Activated CD4-positive, CD25-positive, alpha-beta regulatory T cell treated with anti-CD3 and anti-CD28 coated beads, Interleukin-2, amount 50 U/mL, for 72 hours (primary cell): ENCODE measurements at places on chromosomes 12 and 14.

DNA sequence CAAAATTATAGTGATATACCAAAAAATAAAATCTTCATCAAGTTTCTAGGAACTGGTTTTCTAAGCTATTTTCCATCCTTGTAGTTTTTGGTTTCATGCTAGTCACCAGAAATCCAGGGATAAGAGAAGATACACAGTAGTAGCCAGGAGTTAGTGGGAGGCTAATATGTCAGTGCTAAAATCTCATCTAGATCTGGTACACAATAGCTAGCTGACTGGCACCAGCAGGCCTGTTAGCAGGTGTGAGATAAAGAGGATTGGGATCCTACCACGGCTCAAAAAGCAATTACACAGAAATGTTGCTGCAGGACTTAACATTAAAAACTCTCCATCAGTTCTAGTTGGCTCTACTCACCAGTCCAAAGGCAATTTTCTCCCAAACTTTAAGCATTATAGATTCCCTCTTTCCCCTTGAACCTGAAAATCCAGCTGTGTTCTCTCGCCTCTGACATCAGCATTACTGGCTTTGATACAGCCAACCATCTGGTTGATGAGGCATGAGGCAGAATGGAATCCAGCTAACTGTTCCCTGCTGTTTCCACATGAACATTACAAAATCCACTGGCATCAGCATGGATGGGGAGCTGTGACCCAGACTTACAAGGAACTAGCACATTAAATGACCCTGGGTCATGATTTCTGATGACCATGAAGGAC, 41.8 kb upstream of the CCDC196 start:
- no peak for DNase-seq

- no peak for DNase-seq
Measured at GRCh38 chr12:112979041-112979680, 842 bp downstream of the OAS2 start.

DNA sequence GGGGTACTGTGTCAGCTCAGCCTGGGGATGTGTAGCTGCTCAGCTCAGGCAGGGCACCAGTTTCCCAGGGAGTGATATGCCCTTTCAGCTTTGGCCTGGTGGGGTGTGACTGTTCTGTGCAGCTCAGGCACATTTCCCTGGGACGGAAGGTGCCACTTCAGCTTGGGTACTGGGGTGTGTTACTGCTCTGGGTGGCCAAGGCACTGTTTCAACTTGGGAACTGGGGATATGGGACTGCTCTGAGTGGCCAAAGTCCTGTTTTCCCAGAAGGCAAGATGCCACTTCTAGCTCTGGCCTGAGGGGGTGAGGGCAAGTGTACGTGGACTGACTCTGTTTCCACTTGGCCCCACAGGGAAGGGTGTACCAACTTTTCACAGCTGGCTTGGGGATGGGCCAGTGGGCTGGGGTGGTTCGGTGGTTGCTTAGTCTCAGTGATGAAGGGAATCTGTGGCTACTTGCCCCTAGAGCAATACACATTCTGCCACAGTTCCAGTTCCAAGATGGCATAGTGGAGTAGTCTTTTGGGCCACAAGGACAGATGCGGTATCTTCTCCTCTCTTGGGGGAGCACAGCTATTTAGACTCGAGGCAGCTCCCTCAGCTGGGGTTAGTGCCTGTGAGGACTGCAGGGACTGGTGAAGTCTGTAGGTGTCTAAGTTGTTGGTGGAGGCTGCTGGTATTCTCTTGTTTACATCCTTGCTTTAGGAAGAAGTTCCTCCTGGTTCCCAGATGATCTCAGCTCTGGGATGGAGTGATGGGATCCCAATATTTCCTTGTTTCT, 26.4 kb downstream of the TBC1D15 start:
- DNase-seq, result no peak

DNA sequence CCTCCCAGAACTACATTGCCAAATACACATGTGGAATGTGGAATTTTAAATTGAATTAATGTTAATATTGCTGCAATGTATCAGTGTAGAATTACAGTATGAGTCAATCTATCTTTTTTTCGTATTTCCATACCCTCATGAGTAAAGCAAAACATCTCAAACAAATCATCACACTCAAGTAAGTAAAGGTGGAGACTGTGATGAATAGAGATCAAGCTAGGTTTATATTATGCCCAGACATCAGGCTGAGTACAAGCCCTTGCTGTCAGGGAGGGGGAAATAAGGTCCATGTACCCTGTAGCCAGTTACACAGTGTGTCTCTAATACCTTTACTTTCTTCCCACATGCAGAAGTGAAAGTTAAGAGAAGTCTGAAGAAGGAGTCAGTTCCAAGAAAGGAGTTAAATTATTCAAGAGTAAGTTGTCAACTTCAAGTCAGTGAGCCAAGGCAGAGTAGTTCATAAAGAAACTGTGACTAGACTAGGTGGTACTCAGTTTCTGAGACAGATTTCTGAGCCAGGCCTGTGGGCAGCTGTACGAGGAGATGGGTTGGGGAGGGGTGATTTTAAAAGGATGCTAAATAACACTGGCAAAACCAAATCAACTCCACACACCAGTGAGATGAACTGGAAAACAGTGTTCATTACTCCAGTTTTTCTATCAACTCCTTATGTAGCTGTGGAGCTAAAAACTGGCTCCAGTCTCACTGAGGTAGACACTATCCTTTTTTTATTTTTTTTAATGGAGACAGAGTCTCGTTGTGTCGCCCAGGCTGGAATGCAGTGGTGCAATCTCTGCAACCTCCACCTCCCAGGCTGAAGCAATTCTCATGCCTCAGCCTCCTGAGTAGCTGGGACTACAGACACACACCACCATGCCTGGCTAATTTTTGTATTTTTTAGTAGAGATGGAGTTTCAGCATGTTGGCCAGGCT, 23.8 kb upstream of the STK38L start:
- no peak for DNase-seq

- no peak for DNase-seq
Measured at GRCh38 chr12:1836854-1837421, 16.6 kb downstream of the LRTM2 start.

- no peak for DNase-seq
Measured at GRCh38 chr12:57047981-57048380, 1.9 kb downstream of the MYO1A start.

- DNase-seq, result no peak
Measured at GRCh38 chr14:73741386-73741875, 27.2 kb upstream of the PNMA1 start.

DNA sequence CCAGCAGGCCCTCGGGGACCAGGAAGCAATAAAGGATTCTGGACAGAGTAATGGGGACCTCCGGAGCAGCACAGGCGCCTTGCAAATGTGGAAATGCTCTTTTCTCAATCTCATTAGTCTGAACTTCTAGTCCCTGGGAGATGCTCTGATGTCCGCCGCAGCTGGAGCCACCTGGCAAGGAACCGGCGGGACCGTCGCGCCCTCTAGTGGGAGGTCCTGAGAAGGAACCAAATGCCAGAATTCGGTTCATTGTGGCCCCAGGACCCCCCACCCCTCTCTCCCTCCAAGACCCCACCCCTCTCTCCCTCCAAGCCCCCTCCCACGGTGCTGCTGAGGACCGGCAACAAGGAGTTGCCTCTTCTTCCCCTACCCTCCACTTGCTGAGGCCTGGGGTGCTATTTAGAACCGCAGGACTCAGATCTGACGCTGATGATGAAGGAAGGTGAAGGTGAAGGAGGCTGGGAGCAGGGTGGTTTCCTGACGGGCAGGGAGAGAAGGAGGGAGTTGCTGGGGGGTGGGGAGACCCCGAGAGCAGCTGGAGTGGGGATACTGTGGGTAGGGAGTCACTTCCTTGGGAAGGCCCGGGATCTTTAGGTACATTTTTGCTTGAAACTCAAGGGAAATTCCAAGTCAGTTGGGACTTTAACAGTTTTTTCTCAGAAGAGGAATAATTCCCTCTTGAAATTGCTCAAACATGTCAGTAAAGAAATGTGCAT, 42.5 kb downstream of the SMIM41 start:
- DNase-seq, result peak; percentile 66

- DNase-seq, result peak; percentile 34
Measured at GRCh38 chr12:94560431-94561221, 89.7 kb downstream of the TMCC3 start.

GRCh38 chr12:60162988-60163720, 567.3 kb downstream of the SLC16A7 start:
- no peak for DNase-seq

DNA sequence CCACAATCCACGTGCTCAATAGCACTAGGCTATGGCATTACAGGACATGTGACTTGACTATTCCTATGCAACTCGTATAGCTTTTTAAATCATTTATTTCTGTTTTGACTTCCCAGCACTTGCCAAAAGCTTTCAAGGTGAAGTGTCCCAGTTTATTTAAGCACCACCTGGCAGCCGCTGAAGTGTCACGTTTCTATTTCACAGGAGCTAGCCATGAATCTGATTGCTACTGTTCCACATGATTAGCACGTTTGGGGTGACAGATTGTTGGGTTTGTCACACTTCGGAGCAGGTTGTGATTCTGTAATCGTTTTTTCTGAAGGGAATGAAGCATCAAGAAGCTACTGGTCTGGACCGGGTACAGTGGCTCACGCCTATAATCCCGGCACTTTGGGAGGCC, 39.9 kb upstream of the BICDL1 start:
- no peak for DNase-seq

DNA sequence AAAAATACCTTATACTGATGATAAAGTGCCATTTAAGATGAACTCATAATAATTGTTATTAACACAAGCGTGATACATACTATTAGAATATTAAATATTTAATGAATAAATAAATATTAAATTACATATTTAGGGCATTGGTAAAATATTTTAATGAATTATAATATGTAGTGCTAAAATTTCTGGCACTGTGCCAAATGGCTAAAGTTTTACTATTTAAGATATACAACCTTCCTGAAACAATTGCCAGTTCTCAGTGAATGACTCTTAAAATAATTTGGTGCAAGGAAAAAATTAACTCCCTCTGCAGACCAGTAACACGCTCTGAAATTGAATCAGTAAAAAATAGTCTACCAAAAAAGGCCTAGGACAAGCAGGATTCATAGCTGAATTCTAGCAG, 428.9 kb upstream of the ATXN7L3B start:
- DNase-seq, result no peak

DNA sequence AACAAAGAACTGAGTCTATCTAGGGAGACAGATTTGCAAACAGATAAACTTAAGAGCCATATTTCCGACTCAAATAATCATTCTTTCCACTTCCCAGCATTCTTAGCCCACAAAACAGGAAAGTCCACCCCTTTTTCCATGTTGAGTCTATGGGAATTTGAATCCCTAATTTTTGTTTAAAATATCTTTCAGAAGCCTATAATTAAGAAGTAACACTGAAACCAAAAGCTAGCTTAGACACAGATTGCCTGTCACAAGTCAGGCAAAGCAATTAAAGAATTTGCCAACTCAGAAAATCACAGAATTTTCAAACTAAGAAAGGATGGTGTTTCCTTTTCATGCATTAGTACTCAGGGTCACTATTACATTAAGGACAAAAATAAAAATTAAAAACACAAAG, 17.0 kb downstream of the ATP2B1 start:
- DNase-seq, result no peak

DNA sequence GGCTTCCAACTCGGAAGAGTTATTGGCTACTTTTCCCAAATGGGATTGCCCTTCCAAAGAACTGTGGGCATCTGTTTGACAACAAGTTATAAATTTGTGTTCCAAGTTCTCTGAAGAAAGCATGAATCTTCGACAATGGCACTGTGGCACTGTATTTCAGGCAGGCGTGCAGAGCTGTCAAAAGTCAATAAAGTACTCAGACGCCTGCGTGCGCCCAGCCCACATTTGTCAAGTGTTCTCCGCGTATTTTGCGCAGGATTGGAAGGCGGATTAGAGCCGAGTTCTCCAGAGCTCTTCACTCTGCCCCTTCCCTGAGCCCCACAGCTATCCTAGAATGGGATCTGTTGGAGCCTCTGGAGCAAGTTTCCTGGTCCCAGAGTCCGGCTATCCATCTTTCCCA, 103.2 kb downstream of the SLC25A47 start:
- DNase-seq, result no peak

GRCh38 chr14:79334272-79334671, 877.0 kb downstream of the DIO2 start:
- no peak for DNase-seq

DNA sequence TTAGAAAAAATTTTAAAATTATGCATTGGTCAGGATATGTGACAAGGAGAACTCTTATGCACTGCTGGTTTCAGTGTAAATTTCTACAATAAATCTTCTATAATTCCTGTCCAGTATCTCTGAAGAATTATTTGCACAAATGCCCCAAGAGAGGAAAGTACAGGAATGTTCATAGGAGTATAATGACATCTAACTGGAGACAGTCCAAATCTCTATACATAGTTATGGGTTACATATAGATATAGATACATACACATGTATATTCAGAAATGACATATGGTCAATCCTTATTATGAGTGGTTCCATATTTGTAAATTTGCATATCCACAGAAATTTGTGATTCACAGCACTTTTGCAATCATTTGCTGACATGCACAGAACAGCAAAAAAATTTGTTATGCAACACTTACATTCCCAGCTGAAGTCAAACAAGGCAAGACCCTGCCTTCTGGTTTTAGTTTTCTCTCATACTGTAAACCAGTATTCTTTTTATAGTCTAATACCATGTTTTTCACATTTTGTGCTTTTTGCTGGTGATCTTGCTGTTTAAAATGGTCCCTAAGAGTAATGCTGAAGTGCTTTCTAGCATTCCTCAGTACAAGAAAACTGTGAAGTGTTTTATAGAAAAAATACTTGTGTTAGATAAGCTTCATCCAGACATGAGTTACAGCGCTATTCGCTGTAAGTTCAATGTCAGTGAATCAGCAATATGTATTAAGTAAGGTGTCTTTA, 103.8 kb downstream of the SLC16A7 start:
- DNase-seq, result no peak

DNA sequence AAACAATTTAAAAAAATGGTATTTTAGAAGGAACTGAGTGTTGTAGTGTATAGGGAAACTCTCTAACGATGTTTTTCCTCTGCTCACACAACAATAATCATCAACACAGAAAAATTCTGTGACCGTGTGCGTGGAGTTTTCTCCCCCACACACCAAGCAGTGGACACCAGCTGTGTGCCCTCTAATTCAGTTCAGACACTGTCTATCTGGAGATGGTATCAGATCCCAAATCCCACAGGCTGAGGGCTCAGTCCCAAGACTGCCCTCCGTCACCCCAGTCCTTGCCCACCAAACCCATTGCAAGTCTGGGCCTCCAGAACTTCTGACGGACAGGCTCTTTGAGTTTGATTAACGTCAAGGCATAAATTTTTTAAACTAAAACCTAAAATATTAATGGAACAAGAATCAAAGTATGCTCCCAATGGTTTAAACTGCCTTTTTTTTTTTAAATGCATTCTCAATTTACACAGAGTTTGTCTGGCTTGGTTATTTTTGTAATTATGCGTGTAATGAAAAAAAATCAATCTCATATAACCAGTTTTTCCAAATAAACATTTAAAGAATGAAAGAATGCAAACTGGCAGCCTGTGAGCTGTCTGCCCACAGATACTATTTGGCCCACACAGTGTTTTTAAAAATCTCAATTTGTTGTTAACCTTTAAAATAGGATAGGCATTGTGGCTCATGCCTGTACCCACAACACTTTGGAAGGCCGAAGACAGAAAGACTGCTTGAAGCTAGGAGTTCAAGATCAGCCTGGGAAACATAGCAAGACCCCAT, 19.2 kb downstream of the BLTP3B start:
- DNase-seq, result no peak
